ENCODE measurements at places on chromosomes 1 and 21.

DNA sequence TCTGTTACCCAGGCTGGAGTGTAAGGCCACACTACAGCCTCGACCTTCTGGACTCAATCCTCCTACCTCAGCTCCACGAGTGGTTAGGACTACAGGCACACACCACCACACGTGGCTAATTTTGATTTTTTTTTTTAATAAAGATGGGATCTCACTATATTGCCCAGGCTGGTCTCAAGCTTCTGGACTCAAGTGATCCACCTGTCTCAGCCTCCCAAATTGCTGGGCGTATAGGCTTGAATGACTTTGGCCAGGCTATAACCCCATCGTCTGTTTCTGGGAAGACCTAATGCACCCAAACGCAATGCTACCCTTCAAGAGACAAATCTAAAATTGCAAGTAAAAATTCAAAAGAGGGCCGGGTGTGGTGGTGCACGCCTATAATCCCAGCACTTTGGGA, 52.1 kb downstream of the DAP3 start:
- DNase-seq, result no peak

DNA sequence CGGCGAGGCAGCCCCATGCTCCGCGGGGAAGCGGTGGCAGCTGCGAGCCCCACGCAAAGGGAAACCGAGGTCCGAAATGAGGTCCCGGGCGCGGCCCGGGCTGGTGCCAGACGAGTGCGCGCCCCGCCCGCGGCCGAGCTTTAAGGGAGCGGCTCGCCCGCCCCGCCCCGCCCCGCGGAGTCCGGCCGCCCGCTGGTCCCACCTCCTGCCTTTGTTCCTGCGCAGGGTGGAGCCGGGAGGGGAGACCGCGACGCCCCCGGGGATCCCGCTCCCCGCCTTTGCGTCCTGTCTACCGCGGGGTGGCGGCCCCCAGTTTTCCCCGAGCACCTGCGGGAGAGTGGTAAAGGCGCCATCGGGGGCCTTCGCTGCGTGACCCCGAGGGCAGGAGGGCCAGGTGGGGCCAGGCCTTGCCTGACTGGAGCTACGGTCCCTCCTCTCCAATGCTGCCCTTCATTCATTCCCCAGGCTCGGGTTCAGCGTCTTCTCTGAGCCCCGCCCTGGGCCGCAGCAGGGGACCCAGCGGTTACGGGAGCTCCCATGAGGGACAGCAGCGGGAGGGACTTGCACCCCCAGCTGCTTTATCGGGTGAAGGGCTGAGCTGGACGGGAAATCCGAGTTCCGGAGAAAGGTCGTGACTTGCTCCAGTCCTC, at the start of gene HES2:
HES2 (minus strand) TSS at position 116 of the 650 bp plus-strand sequence; CDS start at position 17, 99 bp downstream.
- DNase-seq, result no peak

GRCh38 chr1:211324992-211325775, 1.4 kb upstream of the TRAF5 start:
- DNase-seq, result no peak

DNA sequence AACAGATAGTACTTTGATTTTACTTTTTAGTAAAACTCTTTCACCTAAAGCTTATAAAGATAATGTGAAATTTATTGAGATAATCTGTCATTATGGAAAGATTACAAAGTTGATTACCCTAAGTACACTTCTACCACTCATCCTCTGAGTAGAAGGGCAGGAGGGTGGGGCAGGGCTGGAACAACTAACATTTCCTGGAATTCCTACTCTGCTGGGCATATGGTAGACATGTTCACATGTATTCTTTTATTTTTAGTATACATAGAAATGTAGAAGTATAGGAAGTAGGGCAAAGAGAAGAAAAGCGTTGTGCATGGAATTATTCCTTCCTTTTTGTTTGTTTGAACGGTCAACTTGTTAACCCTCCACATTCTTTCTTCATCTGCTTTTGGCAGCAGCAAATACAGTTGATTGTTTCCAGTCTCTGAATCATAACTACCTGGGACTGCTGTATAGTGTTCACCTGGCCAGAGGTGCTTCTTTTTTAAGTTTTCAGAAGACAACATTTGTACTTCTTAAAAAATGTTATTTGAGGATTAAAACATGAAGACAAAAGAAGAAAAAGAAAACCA, 85.1 kb downstream of the POU2F1 start:
- DNase-seq, result no peak

DNA sequence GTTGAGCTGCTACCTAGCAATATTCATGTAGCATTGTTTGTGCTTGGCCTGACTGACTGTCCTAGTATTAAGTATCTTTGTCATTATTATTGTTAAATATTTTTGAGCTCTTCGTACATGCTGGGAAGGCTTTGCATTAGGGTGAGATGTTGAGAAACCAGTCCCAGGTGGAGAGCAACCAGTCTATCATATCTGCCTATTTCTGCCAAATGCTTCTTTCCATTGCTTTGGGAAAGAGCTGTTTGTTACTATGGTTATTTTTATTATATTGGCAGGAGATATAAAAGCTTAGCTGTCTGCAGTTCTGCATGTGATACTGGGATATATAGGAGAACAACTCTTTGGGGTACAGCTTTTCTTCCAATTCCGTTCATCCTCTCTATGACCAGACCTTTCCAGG, 85.1 kb downstream of the CLDN17 start:
- DNase-seq, result no peak

- DNase-seq, result no peak
Measured at GRCh38 chr1:200819726-200820125, 53.1 kb upstream of the GPR25 start.

DNA sequence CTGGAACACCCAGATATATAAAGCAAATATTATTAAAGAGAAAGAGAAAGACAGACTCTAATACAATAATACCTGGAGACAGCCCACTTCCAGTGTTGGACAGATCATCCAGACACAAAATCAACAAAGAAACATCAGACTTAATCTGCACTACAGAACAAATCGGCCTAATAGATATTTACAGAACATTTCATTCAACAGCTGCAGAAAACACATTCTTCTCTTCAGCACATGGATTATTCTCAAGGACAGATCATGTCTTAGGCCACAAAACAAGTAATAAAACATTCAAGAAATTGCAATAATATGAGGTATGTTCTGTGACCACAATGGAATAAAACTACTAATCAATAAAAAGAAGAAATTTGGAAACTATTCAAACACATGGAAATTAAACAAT, 398.3 kb upstream of the DUSP10 start:
- no peak for DNase-seq

- DNase-seq, result no peak
Measured at GRCh38 chr1:103460511-103460910, 65.0 kb upstream of the RNPC3 start.

DNA sequence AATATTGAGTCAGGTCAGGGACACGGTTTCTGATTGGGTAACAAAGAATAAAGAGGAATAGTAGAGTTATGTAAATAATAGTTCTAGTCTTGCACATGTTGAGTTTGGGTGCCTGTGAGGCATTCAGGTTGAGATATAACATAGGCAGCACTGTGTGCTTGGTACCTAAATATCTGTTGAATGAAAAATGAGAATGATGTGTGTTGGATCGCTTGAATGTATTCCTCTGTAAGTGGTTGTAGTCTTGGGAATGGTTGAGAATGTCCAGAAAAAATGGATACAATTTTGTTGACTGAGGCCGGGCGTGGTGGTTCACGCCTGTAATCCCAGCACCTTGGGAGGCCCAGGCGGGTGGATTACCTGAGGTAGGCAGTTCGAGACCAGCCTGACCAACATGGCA, 116.3 kb upstream of the HNRNPU start:
- DNase-seq, result no peak

- no peak for DNase-seq
Measured at GRCh38 chr1:216616425-216616824, 106.8 kb downstream of the ESRRG start.

GRCh38 chr1:50109647-50110075, 941 bp downstream of the ELAVL4 start:
- DNase-seq, result no peak

GRCh38 chr1:84855168-84855567, 37.8 kb downstream of the LPAR3 start:
- no peak for DNase-seq

DNA sequence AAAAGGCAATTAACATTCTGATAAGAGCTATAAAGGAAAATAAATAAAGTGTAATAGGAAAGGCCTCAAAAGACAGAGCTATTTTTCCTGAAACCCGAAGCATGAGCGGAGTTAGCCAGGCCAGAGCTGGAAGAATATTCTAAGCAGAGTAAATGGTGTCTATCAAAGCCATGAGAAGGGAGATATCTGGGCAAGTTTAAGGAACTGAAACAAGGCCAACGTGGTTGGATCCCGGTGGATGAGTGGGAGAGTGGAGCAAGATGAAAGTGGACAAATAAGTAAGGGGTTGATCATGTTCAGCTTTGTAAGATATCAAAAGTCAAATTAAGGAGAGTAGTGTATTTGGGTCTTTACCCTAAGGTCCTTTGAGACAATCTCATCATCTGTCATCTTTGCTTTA, 234.0 kb downstream of the TM2D1 start:
- DNase-seq, result no peak

- no peak for DNase-seq
Measured at GRCh38 chr1:61141288-61142042, 59.1 kb downstream of the NFIA start.

DNA sequence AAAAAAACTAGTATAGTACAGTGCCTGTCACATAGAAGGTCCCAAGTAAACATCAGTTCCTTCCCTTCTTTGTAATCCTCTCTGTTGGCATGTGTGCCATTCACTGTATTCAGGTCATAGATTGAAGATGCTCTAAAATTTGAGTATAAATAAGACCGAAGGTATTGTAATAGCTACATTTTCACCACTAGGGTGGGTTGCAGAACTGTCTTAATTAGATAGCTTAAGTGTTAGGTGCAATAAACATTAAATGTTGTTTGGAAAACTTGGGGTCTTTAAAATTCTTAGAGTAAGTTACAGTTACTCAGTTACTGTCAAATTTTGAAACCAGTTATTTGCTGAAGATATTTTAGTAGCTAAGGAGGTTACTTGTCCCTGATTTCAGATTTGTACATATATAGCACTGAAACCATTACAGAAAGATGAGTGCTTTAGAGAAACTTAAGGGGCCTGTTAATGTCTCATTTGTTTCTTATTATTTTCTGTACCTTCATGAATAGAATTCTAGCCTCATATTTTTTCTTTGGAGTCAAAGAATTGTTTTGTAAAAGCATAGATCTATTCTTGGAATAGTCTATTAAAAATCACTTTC, 24.3 kb downstream of the PER3 start:
- DNase-seq, result no peak

GRCh38 chr1:116115476-116116439, 4.6 kb downstream of the MAB21L3 start:
- DNase-seq, result no peak
